NCI-H1436 treated with DMSO at 0.1 percent for 48 hours (cell line): ENCODE measurements at places on chromosomes 4 and X.

DNA sequence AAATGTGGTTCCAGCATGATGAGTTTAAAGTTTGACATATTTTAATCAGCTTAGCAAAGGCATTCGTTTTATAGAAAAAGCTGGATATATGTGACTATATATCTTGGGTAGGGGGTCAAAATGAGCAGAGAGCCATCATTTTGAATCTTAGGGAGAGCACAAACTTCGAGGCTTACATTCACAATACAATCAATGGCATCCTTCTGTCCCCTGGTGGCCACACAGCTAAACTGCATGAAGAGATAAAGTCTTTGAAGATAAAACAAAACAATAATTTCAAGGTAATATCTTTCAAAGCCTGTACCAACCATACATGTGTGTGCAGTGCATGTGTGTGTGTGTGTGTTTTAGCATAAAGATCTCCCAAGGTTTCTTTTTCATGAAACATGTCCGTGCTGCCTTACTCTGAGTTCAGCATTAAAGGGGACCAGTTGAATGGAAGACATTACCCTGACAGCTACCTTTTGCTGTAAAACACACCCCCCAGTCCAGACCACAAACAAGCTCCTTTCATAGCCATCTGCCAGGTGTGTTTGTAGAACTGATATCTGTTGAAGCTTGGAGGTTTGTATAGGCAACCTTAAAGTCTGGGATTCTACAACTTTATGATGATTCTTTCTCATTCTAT is 22.0 kb downstream of the DYNLT3 start:
- DNase-seq, result no peak

DNA sequence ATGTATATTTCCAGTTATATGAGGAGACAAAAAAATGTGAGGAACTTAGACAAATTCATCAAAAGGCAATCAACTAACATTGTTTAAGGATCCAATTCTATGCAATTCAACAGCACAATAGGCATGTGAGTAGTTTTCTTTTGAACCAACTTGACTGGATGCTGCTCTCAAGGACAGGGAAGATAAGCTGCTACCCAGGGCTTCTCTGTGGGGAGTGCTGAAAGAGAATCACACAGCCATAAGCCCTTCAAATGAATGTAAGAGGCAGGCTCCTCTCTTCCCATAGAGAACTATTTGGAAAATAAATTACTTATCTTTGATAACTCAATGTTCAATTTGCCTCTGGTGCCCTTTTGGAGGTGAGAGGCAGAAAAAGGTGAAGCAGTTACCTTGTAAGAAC is 1413.6 kb downstream of the PCDH7 start:
- no peak for DNase-seq

GRCh38 chr4:88958080-88958479 is 98.9 kb downstream of the FAM13A start:
- no peak for DNase-seq

DNA sequence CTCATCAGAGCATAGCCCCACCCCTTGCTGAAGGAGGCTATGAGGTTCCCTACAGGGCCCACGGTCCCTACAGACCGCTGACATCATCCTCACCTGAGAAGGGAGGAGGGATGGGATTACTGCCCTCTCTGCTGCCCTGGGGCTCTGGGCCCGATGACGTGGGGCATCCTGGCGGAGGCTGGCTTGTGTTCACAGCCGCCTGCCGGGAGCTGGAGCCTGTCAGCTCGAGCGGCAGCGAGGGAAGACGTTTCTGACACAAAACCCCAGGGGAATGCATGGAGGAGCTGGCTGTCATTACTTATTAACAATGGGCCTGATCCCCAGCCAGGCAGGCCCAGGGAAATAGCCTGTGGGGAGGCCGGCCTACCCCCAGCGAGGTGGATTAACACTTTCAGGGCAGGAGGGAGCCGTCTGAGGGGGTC is 106.6 kb upstream of the ATP6AP2 start:
- DNase-seq, result peak; percentile 29

- no peak for DNase-seq
These were observed 72.3 kb downstream of the ZNF518B start for GRCh38 chr4:10384974-10385373.

DNA sequence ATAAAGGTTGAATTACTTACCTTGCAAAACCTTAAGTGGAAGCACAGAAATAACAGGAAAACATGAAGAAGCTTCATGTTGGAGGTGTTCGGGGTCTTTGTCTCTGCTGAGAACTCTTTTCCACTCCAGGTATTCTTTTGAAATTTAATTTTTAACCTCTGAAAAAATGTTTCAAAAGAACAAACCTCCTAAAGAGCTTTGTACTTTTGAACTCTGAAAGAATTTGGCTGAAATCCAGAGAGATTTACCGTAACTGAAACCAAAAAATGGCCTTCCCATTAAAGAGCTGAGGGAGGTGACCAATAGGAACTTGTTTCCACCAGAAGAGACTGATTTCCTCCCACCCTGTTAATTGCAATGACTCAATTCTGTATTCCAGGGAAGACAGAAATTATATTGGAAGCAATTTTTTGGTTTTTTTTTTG is at the start of gene CFI:
Gene CFI, minus strand, starts transcription at position 105 of the 425 bp plus-strand sequence. Its CDS starts 28 bp downstream, at position 77.
- DNase-seq, result no peak

DNA sequence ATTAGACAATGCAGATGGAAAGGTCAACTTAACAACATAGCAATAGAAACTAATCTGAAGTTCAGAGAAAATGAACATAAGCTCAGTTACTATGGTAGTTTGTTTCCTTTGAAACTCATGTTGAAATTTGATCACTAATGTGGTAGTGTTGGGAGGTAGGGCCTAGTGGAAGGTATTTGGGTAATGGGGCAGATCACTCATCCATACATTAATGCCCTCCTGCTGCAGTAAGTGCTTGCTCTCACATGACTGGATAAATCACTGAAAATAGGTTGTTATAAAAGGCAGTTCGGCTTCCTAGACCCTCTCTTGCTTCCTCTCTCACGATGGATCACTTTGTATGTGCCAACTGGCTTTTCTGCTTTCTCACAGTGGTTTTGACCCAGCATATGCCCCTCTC is 567.4 kb upstream of the GALNT7 start:
- DNase-seq, result no peak

GRCh38 chr4:89724716-89725115 is 112.2 kb downstream of the SNCA start:
- no peak for DNase-seq

- no peak for DNase-seq
These were observed 594.3 kb upstream of the PCDH7 start for GRCh38 chr4:30125868-30126267.

DNA sequence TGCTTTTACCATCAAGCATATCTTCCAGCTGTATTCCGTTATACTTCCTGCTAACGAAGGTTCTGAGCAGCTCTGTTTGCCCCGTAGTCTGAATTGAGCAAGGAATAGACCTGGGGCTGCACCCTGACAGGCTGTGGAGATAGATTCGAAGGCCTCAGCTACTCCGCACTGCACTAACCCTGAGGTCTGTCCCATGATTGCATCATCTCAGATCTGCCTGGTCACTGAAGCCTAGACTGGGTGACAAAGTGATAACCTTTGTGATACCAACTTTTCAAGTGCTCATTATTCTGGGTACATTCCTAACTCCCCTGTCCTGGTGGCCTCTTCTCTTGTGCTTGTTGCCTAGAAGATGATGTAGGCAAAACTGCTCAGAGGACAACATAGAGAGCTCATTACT is 29.9 kb upstream of the PGRMC1 start:
- no peak for DNase-seq

DNA sequence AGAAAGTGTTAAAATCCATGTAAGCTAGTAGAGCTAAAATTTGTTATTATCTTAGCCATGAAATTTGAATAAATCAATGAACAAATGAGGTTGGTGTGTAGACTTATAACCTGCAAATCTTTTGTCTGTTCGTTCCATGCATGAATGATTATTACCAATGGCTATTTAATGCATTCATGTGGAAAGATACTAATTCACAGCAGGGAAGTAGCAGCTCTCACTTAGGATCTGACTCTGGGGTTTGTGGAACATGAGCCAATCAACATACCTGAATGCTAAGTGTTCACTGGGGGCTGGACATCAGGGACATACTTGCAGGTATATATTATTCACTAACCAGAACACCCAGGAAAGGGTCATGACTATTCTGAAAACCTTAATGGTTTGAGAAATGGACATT is 444.1 kb downstream of the STIM2 start:
- no peak for DNase-seq

DNA sequence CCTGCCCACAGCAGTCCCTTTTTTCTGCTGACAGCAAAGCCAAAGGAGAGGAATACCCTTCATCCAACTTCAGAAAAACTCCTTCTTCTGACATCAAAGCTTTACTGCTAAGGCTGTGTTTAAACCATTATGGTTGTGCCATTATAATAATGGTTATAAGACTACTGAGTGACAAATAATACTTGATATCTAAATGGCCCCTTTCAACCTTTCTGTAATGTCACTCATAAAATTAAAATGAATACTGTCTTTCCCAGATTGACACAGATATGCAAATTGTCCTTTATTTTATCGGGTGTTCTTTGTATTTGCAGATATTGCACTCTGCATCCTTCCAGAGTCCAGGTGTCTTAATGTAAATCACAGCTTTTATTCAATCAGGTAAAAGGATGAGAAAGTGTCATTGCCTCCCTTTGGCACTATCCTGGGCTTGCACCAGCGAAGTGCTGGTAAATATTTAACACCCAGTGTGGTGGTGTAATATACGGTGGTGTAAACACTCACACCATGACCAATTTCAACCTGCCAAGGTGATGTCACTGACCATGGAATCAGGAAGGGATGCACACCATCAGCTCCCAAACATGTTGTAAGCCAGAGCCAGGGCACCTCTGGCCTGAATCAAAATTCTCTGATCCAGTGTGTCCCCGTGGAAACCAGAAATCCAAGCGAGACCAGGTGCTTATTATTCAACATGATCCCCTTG is 139.4 kb upstream of the TENM3 start:
- DNase-seq, result no peak

DNA sequence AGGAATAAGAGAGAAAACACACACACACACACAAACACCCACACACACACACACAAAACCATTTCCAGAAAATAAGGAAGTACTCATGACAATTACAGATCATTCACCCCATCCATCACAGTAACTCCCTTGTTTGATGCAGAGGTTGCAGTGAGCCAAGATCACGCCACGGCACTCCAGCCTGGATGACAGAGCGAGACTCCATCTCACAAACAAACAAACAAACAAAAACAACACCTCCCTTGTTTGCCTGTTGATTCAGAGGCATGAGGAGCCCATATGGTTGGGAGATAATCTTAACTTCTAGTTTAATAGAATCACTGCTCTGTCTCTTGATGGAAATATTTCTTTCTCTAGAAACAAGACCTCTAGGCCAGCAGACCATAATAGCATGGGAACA is 2043.5 kb upstream of the AGA start:
- no peak for DNase-seq

- DNase-seq, result no peak
These were observed 290.4 kb downstream of the GLUD2 start for GRCh38 chrX:121337816-121338215.

DNA sequence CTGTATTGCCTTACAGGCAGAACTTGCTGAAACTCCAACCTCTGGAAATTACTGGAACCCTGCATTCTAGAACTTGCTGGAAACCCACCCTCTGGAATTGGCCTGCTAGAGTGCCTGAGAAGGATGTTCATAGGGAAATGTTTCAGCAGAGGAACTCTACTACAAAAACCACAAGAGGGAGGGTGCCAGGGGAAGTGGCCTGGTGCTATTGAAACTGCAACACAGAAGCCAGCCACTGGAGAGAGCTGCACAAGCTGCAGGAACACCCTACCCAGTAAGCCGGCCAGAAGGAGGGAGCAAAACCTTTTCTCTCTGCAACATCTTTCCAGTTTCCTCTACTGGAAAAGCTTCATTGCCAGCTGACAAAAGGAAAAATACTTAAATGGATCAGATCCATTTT is 2.5 kb upstream of the BRWD3 start:
- DNase-seq, result no peak

- DNase-seq, result no peak
These were observed 26.8 kb downstream of the ENOX2 start for GRCh38 chrX:130876226-130876625.

- no peak for DNase-seq
These were observed 43.7 kb downstream of the RPS6KA6 start for GRCh38 chrX:84144281-84144680.

DNA sequence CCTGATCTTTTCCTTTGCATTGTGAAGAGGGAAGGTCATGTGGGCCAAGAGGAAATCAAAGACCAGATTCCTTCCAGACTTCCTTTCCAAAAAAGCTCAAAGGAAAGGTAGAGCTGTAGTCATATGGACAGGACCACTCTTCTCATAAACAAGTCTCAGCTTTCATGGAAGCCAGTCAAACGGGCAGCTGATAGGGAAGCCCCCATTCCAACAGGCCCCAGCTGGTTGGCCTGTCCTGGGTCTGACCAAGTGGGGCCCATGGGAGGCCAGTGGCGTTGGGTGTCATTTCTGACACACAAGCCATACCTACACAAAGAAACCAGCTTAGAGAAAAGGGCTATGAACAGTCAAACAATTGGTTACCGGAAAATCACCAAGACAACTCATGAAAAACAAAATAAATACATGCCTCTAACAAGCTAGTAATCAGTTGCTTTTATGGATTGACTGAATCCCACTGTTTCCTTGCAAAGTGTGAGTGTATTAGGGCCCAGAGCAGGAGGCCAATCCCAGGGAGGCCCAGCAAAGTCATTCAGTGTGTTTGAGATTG is 149.6 kb upstream of the MAMLD1 start:
- no peak for DNase-seq

GRCh38 chr4:74628852-74629620 is 165.3 kb downstream of the BTC start:
- no peak for DNase-seq

DNA sequence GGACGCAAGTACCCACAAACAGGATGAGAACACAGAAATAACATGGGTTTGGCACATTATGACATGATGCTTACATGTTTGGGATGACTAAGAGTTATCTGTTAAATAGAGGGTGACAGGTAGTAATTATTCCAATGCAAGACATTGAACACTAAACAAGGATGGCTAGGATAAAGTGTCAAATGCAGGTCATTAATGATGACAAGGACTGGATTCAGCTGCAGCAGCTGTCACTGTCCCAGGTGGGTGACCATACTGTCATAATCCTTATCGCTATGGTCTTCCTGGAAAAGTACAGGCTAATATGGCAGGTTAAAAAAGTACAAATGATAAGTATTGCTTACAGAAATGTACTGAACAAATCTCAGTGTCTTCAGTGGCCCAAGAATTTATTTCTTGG is 123.9 kb downstream of the ANTXR2 start:
- DNase-seq, result no peak

DNA sequence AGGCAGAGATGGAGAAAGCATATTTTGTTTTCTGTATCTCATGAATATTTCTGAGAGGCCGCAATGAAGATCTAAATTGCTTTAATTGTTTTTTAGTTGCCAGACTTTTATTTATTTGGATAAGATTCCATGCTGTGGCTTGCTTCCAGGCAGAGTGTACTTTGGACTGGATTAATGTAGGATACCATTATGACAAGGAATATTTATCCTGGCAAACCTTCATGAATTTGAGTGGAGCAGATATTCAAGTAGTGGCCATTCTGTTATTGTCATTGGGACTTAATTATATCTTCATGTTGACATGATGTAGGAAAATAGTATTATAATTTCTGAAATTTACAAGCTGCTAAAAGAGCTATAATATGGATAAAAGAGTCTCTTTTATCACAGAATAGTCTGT is 182.9 kb downstream of the C4orf33 start:
- no peak for DNase-seq
